ENCODE measurements at places on chromosomes 12 and 14.

- peak; percentile 60 for DNase-seq
Measured at GRCh38 chr14:44962334-44963043, 499 bp downstream of the TOGARAM1 start.

DNA sequence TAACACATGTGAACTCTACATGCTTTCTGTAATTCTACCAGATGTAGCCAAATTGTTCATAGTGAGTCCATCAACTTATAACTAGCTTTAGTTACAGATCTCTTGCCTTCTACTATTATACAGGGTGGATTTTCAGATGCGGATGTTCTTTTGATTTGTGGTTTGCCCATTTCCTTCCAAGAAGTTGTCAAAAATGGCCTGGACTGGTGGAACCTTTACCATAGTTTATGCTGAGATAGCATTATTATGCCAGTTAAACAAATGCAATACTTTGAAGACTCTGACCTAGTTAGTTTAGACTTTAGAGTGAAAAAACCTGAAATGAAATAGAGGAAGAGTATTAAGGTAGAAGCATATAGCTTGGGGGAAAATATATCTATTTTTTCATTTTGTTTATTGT lies 27.4 kb upstream of the CFL2 start:
- no peak for DNase-seq

DNA sequence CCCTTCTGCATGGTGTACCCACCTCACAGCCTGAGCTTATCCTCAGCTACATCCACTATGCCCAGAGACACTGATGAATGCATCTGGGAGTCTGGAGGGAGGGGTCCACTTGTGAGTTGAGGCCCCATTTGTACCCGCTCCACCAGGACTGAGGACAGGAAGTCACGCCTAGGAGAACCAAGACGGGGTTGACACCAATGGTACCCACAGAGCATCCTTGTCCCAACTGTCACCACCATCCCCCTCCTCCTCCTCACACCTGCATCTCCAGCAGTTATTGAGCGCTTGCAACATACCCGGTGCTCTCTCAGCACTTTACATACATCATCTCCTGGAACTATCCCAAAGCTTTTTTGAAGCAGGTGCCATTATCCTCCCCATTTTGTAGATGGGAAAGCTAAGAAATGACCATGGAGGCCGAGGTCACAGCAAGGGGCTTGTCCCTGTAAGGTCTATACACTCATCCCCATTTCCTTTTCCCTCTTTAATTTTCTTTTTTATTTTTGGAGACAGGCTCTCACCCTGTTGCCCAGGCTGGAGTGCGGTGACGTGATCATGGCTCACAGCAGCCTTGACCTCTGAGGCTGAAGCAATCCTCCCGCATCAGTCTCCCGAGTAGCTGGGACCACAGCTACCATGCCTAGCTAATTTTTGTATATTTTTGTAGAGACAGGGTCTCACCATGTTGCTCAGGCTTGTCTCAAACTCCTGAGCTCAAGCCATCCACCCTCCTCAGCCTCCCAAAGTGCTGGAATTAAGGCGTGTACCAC lies 31.7 kb downstream of the DGLUCY start:
- DNase-seq: no peak

DNA sequence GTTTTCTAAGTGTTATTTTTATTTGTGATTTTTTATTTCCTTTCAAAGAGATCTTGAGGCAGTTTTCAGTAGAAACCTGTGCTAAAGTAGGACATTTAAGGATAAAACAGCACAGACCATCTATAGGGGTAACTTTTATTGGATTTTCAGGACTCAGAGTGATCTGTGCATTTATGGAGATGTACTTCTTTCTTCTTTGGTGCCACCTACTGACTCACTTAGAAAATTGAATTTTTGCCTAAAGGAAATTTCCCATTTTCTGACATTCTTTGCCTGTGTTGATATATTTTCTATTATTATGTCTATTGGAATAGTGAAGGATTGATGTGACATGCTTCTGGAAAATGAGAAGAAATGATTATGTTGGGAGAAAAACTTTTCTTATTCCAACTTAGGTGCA lies 113.0 kb downstream of the UNC79 start:
- DNase-seq: no peak

- DNase-seq: no peak
Measured at GRCh38 chr12:119956047-119956446, 33.0 kb upstream of the BICDL1 start.

- DNase-seq: no peak
Measured at GRCh38 chr14:80468331-80469122, 257.2 kb upstream of the DIO2 start.

GRCh38 chr12:88638388-88638787 lies 58.1 kb upstream of the KITLG start:
- no peak for DNase-seq

DNA sequence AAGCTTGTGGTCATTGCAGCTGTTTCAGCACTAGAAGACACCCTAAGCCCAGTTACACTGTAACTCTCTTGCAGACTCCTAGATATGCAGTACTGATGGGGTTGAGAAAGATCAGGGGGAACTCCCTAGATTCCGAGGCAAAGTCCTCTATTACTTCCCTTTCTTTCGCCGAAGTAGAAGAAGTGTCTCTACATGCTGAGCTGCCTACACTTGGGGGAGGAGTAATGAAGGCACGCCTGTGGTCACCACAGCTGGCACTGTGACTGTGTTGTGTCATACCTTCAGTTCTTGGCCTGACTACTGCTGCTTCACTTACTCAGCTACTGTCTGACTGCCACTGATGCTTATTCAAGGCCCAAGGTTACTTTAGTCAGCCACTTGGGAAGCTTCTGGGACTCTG lies 35.1 kb upstream of the RPL10L start:
- DNase-seq: no peak

GRCh38 chr14:54486685-54487084 lies 2.1 kb downstream of the GMFB start:
- DNase-seq: no peak

DNA sequence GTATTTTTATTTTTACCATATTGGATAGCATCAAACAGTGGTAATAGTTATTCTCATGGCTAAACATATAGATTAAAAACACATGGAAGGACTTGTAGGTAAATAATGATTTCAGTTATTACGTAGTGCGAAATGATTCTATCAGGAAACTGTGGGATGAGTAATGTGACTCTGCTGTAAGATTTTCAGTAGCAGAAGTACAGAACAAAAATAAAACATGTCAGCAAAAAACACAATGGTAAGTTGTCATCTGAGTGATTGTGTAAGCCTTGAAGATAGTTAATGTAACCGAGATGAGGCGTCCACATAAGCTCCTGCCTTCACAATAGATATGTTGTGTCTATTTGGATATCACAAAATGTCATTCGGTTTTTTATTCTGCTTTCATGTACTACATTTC lies 99.8 kb downstream of the BORCS5 start:
- DNase-seq: no peak

GRCh38 chr14:93926873-93927799 lies at the start of gene FAM181A:
Gene FAM181A (plus strand): TSS chr14:93927344. CDS start chr14:93928286, 942 bp downstream.
- DNase-seq: no peak

GRCh38 chr14:104326848-104327247 lies 188.5 kb downstream of the KIF26A start:
- no peak for DNase-seq

GRCh38 chr12:64450711-64451486 lies 1.0 kb upstream of the TBK1 start:
- DNase-seq: no peak

GRCh38 chr12:88432531-88433490 lies 147.5 kb downstream of the KITLG start:
- no peak for DNase-seq

DNA sequence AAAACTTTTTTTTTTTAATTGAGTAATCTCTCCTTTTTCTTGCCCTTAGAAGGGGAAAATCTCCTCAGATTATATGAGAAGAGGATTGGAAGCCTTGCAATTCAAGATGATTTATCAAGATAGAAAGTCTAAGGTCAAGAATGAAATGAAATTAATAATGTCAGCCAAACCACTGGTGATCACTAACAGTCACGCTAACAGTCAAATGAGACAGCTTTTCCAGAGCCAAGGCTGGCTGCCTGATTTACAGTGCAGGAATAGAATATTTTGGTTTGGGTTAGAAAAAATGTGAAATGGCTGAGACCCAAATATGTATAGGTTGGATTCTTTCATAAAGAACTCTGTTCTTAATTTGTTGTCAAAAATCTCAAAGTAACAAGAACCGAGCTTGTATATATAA lies 204.3 kb downstream of the PPM1H start:
- DNase-seq: no peak

DNA sequence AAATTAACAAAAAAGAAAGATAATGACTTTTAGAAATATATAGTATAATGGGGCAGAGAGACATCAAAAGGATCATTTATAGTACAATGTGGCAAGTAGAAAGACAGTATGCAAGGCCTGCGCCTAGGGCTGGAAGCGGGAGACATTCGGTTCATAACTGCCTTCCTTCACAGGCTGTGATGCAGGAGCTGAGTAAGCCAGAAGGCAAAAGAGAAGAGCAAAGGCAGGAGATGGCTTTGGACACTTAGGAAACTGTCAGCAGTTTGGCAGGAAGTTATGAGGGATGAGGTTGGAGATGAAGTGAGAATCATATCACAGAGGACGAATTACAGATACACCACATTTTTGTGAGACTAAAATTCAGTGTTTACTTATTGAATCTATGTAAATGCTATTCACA lies 97.8 kb downstream of the EPS8 start:
- DNase-seq: no peak

DNA sequence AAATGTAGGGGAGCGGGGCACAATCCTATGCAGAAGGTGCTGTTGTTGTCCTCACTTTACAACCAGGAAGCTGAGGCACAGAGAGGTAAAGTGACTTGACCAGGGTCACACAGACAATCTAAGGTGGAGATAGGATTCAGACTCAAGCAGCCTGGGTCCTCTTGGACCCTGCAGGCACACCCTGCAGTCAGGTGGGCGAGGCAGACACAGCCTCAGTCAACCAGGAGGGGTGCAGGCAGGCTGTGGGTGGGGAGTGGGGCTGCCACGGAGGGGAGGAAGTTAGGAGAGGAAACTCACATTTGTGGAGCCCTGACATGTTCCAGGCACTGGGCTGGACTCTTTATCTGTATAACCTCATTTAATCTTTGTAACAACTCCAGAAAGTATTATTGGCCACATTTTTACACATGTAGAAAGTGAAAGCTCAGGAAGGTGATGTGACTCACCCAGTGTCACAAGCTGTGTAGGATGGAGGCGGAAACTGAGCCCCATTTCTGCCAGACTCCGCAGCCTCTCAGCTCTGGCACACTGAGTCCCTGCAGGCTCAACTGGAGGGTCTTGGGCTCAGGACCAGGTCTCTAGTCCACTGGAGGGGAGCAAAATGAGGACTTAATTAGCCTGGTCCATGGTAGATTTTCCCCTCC lies 24.9 kb upstream of the CHGA start:
- DNase-seq: no peak

GRCh38 chr14:104372390-104373054 lies 207.0 kb upstream of the C14orf180 start:
- DNase-seq: no peak

DNA sequence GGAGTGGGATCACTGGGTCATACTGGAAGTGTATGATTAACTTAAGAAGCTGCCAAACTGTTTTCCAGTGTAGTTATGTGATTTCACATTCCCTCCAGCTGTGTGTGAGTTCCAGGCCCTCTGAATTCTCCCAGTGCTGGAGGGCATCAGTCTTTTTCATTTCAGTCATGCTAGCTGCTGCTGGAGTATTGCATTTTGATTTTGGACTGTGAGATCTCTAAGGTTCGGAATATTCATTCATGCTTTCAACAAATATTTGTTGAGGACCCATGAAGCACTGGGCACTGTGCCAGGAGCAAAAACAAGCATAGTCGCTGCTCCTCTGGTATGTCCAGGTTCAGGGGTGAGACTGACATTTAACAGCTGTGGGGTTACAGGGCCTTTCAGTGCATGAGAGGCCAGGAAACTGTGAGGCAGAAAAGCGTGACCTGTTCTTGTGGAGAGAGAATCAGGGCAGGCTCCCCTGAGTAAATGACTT lies 133.2 kb downstream of the SCARB1 start:
- DNase-seq: no peak

GRCh38 chr12:125402874-125403789 lies 337.9 kb downstream of the AACS start:
- no peak for DNase-seq

DNA sequence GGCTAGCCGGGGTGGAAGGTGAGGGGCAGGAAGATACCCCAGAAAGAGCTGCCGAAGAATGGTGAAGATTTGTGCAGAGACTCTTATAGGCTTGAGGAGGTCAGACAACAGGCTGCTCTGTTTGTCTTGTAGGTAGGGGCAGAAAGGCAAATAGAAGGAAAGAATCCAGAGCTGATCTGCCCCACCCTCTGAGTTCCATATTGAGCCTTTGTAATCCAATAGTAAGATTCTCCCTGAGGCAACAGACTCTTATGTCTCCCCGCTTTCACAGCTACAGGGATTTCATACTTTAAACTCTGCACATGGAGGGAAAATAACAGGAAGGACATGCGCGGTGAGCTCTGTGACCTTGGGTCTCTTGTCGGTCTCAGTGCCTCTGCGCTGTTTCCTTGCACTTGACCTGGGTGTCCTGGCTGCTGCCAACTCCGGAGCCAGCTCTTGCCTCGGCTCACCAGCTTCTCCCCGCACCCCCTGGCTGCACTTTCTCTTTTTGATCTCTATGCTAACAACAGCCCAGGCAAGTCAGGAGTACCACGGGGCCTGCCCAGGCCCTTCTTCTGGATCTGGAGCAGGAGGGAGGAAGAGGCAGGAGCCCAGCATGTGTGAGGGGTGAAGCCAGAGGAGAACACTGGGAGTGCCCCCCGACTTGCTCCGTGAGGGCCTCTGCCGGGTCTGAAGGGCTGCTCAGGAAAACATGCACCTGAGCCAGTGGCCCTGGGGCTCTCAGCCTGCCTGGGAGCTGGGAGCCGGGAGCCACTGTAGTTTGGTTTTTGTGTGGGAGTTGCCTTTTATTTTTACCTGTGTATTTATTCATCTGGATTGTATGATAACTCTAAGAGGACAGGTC lies 75.8 kb downstream of the PPP1R36 start:
- no peak for DNase-seq

DNA sequence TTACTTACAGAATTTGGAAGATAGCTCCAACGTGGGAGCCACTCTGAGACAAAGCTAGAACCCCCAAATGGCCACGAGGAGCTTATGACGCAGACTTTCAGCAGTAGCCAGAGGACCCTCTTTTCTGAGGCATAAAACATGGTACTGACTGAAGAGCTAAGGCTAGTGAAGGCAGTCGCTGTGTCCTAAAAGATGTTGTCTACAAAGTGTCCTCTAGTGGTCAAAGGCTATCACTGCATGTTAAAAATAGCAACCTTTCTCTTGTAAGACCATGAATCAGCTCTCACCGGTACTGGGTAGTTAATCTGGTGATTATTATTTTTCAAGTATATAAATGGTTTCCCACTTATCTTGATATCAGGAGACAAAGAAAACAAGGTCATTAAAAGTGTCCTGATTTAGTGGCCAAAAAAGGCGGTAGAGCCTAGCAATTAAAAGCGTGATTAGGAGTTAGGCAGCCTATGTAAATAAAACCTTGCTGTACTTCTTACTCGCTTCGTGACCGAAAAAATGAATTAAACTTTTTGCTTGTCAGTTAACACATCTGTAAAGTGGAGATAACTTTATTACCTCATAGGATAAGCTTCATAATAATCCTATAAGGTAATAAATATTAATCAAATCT lies 47.0 kb upstream of the LGR5 start:
- no peak for DNase-seq

- no peak for DNase-seq
Measured at GRCh38 chr12:76643438-76643837, 83.9 kb upstream of the OSBPL8 start.
